ENCODE measurements at places on chromosomes 4 and X.

GRCh38 chr4:70504733-70505132 is 13.6 kb upstream of the AMTN start:
- no peak for DNase-seq

- DNase-seq, result no peak
These were observed 167.0 kb downstream of the SMIM20 start for GRCh38 chr4:26080870-26081628.

DNA sequence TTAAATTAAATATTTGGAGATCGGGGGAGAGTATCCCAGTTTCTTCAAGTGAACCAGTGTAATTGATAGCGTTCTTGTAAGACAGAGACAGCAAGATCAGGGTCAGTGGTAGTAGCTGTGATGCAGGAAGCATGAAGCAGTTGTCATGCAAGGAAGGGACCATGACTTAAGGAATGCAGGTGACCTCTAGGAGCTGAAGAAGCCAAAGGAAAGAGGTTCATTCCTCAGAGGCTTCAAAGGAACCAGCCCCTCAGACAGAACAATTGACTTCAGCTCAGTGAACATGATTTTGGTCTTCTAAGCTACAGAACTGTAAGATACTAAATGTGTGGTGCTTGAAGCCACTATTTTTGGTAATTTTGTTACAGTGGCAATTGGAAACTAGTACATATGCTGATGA is 51.6 kb downstream of the GLRB start:
- DNase-seq, result no peak

GRCh38 chrX:74234818-74235217 is 69.2 kb upstream of the ZCCHC13 start:
- no peak for DNase-seq

DNA sequence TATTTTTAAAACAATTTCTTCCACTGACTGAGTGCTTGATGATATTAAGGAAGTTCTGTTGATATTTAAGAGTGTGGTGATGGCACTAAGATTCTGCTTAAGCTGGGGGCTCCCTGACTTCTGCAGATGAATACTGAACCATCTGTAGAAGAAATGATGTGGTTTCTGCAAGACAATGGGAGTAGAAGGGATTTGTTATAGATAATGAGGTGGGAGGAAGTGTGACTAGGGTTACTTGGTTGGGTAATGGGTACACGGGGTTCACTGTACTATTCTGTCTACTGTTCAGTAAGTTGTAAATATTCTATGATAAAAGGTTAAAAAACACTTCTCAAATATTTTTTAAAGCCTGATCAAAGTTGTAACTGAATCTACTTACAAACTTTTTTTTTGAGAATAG is 60.9 kb upstream of the TXK start:
- no peak for DNase-seq

DNA sequence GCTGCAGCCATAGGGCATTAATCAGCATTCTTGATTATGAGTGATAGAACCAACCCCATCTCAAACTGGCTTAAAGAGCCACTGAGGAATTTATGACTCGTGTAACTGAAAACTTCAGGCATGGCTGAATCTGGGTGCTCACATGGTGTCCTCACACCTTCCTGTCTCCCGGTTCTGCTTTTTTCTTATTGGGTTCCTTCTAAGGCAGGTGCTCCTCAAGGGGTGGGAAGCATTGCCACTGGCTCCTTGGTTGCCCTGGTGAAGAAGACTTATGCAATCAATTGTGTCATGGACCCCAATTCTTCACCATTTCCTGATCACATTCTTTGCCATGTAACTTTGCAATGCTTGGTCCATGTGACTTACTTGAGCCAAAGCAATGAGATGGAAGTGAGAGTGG is 4.3 kb upstream of the ZCCHC4 start:
- DNase-seq, result no peak

- no peak for DNase-seq
These were observed 3.0 kb upstream of the PLAC1 start for GRCh38 chrX:134661295-134661694.

- DNase-seq, result no peak
These were observed 55.7 kb downstream of the BTC start for GRCh38 chr4:74738464-74739143.

- no peak for DNase-seq
These were observed 89.7 kb upstream of the PPARGC1A start for GRCh38 chr4:23979534-23979933.

- DNase-seq, result no peak
These were observed 58.5 kb upstream of the NAP1L5 start for GRCh38 chr4:88756149-88756548.

DNA sequence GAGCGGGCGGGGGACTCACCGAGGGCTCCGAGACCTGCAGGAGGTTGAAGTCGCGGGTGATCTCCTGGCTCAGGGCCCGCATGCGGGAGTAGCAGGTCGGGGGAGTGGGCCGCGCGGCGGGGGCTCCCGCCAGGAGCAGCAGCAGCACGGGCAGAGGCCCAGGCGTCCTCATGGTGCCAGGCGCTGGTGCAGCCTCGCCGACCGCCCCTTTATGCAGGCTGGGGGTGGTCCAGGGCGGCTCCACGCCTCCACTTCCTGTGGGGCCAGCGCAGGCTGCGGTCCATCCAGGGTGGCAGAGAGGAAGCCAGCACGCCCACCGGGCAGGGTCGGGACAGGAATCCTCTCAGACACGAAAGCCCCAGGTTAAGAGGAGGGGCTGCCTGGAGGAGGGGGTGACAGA is at the start of gene CYTL1:
CYTL1 (minus strand) TSS at position 185 of the 400 bp plus-strand sequence; CDS start at position 172, 13 bp downstream.
- DNase-seq, result no peak

DNA sequence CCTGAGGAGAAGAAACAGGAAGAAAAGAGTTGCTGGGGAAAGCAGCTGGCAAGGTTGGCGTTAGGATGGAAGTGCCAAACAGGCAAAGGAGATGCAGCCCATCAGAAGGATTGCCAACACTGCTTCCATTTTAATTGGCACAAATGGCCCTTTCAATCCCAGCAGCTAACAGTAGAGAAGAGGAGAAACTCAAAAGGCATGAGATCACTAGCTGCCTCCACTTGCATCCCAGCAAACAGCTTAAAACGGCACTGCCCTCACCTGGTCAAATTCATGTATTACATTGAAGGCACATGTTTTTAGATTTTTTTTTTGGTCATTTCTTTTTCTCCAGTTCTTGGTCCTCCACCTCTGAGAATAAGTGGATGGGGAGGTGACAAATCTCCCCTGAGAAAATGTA is 14.9 kb upstream of the LOC101059915 start:
- DNase-seq, result peak; percentile 49

DNA sequence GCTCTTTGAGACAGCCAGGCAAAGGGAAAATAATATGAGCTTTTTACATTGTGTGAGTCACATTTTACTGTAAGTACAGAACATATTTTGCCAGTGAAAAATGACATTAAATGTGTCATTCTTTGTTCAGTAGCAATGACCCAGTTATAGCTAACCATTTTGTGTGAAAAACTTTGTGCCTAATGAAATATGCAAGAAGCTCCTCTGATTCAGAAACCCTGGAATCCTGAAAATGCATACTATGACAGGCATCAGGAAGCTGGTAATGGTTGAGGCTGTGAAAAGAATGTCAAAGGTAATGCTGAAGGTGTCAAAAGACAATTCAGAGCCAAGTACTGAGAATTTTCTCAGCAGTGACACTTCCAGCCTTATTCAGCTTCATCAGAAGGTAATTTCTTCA is 549.5 kb upstream of the SMIM31 start:
- DNase-seq, result no peak

- no peak for DNase-seq
These were observed 9.3 kb downstream of the PDZD4 start for GRCh38 chrX:153821066-153821465.

DNA sequence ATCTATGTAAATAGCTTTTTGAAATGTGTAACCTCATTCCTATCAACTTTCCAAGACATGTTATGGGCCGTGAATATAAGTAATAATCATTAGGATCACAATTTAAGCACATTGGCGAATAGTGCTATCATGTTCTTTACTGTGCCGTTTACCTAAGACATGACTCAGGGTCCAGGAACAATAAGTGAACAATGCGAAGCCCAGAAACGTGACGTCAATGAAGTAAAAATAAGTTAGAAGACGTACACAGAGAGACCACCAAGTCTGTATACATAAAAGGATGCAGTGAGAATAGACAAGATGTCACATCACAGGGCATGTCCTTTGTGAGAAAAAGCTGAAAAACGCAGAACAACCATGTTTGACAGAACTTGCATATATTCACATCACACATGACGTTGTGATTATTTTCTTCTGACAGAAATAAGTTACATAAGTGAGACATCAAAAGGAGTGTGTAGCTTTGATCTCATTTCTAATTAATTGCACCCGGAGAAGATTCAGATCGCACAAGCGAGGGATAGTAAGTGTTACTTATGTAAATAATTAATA is 49.4 kb upstream of the FAT1 start:
- DNase-seq, result no peak

DNA sequence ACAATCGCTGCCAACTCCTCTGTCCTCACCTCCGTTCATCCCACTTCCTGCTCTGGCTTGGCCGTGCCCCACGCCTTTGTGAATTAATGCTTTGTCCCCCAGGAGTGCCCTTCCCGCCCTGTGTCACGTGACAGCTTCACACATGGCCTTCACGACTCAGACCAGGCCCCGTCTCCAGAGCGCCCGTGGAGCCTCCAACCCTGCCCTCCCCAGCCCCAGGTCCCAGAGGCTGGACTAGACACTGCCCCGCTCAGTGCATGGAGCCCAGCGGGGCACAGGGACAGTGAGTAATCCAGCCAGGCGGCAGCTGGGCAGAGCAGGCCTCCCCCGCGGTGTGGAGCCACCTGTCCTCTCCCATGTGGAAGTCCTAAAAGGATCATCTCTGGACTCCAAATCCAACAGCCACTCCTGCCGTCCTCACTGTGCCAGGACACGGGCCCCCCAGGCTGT is 7.4 kb downstream of the ADRA2C start:
- peak; percentile 57 for DNase-seq

DNA sequence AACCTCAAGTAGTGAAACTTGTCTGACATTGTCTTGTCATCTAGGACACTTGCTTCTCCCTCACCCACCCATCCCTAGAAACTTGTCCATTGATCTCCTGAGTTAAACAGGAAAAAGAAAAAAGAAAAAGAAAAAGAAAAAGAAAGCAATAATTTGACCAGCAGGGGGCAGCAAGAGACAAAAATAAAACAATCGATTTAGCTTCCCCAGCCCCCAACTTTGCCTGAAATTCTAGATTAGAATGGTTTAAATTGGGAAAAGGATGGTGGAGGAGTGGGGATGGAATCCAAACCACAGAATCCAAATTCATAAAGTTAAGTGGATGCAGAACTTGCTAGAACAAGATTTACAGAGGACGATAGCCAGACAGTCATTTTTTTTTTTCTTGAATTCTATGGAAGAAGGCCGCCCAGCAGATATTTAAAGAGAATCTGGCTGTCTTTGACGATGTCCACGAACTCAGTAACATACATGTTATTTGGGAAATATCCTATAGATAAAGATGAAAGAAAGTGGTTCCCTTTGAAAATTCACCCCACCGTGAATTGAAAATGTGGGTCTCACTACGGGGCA is 282.9 kb downstream of the USP46 start:
- DNase-seq, result peak; percentile 42

DNA sequence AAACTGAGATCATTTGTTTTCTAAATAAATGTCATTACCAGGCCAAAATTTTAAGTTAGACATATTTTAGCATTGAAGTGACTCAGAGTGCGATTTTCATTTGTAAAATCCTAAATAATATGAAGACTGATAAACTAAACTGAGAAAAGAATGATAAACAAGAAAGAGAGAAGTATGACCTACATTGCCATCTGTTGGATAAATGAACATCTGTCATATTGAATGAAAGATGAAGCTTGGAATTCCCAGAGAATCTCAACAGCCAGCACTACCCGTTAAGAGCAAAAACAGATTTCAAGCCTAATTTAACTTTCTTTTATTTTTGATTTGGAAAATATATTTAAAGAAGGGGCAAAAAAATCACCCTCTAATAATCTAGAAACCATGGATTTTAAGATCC is 591.0 kb upstream of the ATOH1 start:
- peak; percentile 44 for DNase-seq

DNA sequence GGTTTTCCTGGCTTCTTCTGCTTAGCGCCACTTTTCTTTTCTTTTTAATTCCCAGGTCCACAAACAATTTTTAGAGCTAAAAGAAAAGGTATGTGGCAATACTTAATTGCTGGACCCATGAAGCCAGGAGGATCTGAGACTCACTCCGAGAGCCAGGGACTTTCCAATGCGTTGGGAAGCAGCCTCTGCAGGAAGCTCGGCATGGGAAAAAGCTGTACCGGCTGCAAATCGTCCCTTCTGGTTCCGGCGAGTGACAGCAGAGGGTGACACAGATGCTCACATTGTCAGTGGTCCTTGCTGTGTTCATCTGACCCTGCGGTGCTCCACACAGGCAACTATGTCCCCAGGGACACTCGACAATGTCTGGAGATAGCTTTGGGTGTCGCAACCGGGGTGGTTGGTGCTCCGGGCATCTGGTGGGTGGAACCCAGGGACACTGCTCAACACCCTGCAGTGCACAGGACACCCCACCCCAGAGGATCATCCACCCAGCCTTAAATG is 164.0 kb downstream of the PRKX start:
- DNase-seq, result no peak

- DNase-seq, result no peak
These were observed 182.7 kb downstream of the KDR start for GRCh38 chr4:54942721-54943120.

GRCh38 chr4:158777423-158778155 is 8.8 kb downstream of the FNIP2 start:
- DNase-seq, result no peak

- no peak for DNase-seq
These were observed 54.4 kb upstream of the HGFAC start for GRCh38 chr4:3387154-3387942.

GRCh38 chr4:103008875-103009729 is 10.4 kb downstream of the SLC9B1 start:
- DNase-seq, result peak; percentile 63

- no peak for DNase-seq
These were observed 63.5 kb downstream of the NELFA start for GRCh38 chr4:1945124-1945895.

- no peak for DNase-seq
These were observed 53.3 kb downstream of the AR start for GRCh38 chrX:67596839-67597790.

GRCh38 chrX:154549766-154550165 is 2.3 kb downstream of the IKBKG start:
- no peak for DNase-seq
